ENCODE measurements at places on chromosomes 2 and 18.

DNA sequence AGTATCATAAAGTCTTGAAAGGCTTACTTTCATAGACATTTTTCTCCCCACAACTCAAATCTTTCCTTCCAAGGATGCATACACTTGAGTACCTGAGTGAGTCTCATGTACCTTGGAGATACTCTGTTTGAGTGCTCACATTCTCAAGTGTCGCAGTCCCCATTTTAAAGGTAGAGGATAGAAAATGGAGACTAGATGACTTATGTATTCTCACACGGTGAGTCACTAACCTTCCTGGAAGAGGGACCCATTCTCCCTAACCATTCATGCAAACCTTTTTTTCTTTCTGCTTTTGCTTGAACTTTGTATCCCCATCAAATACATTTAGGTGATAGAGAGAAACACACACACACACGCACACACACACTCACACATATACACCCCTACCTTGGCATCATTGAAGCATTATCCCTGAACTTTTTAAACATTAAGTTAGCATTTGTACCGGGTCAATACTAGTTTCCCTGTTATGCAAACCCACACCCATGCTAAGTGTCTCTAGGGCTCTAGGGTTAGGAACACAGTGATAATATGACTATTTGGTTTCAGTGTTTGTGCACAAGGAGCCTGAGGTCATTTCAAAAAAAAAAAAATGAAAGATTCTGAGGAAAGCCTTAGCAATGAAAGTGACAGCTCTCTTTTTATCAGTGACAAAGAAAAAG is 236.2 kb downstream of the IKZF2 start:
- DNase-seq = no peak

GRCh38 chr2:105814291-105814940 is 69.7 kb downstream of the NCK2 start:
- DNase-seq = no peak

- DNase-seq = peak; percentile 80
Observed at GRCh38 chr2:25252291-25253152, 84.1 kb upstream of the POMC start.

DNA sequence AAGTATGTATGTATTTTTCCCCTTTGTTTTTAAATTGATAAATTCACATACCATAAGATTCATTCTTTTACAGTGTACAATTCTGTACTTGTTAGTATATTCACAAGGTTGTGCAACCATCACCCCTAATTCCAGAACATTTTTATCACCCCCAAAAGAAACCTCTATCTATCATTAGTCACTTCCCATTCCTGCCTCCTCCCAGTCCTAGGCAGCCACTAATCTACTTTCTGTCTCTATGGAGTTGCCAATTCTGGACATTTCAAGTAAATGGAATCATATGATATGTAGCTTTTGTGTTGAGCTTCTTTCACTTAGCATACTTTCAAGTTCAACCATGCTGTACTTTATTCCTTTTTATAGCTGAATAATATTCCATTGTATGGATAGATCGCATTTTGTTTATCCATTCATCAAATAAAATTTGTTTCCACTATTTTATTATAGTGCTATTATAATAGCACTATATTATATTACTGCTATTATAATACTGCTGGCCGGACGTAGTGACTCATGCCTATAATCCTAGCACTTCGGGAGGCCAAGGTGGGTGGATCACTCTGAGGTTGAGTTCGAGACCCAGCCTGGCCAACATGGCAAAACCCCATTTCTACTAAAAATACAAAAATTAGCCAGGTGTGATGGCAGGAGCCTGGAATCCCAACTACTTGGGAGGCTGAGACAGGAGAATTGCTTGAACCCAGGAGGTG is 10.9 kb downstream of the STARD7 start:
- DNase-seq = peak; percentile 15

- DNase-seq = no peak
Observed at GRCh38 chr18:24470022-24470618, 9.7 kb downstream of the HRH4 start.

DNA sequence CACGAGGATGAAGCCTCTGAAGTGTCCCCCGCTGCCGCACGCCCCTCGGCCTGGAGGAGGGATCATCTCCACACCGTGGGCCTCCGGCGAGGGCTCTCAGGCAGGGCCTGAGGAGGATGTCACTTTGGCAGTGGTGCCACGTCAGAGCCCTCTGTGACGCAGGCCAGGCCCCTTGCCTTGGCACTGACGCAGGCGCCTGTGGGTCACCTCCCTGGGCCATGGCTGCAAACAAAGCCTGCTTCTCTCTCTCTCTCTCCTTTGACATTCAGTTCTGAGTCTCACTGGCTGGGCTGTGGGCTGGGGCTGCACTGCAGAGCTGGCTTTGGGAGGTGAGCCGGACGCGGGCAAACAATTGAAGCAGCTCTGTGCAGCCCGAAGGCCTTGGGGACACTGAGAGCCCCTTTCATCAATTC is 273.7 kb downstream of the TWIST2 start:
- DNase-seq = no peak

DNA sequence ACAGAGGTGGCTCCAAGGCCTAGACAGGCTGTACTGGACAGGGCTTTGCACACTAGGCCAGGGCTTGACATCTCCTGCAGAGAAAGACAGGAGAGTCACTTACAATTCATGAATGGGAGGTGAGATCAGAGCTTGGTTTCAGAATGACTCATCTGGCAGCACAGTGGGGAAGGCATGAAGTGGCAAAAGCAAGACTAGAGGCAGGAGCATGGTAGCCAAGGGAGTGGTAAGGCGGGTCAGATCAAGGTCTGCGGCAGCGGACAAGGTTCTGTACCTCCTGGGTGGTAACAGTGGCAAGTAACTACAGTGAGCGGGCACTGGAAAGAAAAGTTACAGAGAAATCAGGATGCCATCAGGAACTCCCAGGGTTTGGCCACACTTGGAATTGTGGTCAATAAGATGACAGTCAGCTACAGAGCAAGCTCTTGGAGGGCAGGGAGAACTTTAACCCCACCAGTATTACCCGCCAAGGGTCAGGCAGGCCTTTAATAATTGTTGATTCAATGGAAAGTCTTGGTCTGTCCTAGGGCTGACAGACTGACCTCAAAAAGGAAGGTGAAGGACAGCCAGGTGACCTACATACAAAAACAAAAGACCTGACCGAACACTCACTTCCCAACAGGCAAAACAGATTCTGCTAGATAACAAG is 5.7 kb downstream of the MCFD2 start:
- DNase-seq = peak; percentile 68

DNA sequence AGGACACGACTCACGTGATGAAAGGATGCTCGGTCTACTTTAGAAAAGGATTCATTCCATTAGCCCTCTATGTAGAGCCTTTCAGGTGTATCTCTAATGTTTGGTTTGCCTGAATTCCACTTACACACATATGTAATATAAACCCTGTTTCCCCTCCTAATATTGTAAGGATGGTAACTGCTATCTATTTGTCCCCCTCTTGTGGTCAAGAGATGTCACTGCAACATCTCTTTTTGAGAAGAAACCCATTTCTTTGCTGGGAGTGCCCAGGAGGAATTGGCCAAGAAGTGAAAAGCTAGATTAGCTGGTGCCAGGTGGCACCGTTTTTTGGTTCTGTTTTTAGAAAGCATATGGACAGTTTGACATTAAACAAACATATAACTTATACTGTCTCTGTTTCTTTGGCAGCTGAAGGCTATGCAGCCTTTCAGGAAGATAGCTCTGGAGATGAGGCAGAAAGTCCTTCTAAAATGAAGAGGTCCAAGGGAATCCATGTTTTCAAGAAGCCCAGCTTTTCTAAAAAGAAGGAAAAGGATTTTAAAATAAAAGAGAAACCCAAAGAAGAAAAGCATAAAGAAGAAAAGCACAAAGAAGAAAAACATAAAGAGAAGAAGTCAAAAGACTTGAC is 41.2 kb downstream of the RALBP1 start:
- DNase-seq = peak; percentile 69

DNA sequence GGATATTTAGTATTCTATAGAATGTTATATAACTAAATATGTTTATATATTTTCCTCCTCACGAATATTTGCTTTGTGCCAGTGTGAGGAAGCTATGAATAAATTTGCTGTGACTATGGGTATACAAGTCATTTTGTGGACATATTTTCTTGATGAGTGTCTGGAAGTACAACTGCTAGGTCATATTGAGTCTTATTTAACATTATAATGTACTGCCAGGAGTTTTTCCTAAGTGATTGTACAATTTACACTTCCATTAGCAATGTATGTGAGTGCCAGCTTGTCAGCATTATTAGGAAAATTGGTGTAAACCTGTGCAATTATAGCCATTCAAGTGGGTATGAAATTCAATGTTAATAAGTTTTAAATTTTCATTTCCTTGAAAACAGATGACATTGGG is 1328.9 kb upstream of the TMEFF2 start:
- DNase-seq = no peak

GRCh38 chr2:144156736-144157640 is 362.9 kb downstream of the ZEB2 start:
- DNase-seq = peak; percentile 41

GRCh38 chr2:221255862-221256261 is 316.2 kb downstream of the EPHA4 start:
- no peak for DNase-seq

DNA sequence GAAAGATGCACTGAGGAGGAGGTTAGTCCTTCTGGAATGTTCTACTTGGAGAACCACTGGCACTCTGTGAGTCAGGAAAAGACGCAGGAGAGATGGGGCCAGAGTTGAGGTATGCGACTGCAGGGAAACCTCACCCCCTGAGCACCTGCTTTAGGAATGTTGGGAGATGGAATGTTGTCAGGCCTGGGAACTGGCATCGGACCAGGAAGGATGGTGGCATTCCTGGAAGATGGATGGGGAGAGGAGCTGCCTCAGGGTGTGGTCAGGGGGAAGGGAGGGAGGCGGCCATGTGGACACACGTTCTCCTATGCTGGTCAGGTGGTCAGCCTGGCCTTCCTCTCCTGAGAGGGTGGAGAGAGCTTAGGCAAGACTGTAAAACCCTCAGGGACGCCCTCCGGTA is 146.3 kb downstream of the CELF4 start:
- DNase-seq = no peak

GRCh38 chr18:10564975-10565773 is 39.3 kb downstream of the NAPG start:
- DNase-seq = no peak

DNA sequence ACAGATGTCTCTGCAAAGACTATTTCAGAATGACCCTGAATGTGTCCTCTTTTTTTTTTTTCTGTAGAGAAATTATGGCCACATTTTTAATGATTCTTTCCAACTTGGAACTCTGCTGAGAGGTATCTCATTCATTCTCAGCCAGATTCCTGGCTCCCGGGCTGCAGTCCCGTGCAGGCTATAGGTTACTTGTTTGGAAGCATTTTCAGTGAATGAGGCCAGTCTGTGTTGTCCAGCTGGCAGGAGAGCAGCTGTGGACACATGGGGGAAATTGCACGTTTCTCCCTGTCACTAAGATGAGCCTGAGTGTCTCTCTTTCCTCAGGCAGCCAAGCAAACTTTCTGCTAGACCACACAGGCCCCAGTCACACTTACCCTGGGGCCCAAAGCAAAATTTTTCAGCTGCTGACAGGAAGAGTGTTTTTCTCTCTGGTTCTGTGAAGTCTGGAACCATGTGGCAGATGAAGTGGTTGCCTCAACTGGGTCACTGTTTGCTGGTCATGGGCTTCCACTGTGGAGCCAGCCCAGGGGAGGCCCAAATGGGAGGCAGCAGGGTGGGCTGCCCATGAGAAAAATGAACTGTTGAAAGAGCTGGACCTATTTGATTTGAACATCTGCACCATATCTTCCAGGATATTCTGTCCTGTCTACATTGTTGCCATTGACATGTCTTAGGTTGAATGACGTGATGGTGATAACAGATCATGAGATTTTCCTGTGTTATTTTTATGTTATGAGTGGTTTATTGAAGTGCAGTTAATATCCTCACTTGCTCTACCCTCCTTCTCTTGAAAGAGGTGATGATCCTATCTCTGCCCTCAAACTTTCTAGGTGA is 431.2 kb downstream of the LPIN1 start:
- DNase-seq = peak; percentile 23

DNA sequence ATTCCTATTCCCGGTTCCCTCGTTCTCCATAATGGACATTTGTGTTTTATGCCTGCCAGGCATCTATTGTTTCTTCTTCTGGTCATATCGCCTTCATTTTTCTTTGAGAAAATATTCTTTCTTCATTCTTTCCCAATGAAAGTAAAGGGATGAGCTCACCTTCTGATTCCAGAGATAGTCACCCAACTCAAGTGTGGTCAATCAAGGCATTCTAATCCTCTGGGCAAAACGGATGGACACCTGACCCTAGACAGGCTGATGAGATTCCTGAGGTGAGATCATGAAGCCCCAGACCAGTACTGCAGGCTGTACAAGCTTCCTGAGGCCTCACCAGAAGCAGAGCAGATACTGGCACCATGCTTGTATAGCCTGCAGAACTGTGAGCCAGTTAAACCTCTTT is 52.8 kb downstream of the GAD1 start:
- no peak for DNase-seq

GRCh38 chr2:32877587-32878510 is 68.9 kb upstream of the LTBP1 start:
- peak; percentile 61 for DNase-seq

DNA sequence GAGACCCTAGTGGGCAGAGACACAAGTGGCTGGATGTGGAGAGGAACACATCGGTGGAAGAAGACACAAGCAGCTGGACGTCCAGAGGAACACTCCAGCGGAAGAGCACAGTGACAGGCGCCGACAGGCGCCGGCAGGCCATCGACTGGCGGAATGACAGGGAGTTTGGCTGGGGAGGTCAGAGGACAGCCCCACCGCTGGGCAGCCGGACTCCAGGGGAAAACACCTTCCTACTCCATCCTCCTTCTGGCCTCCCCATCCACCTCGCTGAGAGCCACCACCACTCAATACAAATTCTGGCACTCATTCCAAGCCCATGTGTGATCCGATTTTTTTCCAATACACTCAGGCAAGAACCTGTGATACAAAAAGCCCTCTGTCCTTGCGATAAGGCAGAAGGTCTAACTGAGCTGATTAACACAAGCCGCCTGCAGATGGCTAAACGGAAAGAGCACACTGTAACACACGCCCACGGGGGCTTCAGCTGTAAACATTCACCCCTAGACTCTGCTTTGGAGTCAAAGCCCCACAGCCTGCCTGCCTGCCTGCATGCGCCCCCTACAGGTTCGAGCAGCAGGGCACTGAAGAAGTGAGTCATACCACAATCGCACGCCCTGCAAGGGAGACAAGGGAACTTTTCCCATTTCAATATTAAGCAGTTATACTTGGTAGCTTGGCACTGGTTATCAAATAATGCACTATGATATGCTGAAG is 50.2 kb upstream of the LRP1B start:
- DNase-seq = peak; percentile 64

- no peak for DNase-seq
Observed at GRCh38 chr2:172031536-172031935, 31.8 kb downstream of the METAP1D start.

Data from dermis blood vessel endothelial cell (primary cell).